NCI-H460 (cell line): ENCODE measurements at places on chromosomes 6 and 20.

- DNase-seq: no peak
Measured at GRCh38 chr6:156890627-156891314, 113.6 kb downstream of the ARID1B start.

GRCh38 chr6:142416686-142417085 lies 114.9 kb downstream of the ADGRG6 start:
- no peak for DNase-seq

DNA sequence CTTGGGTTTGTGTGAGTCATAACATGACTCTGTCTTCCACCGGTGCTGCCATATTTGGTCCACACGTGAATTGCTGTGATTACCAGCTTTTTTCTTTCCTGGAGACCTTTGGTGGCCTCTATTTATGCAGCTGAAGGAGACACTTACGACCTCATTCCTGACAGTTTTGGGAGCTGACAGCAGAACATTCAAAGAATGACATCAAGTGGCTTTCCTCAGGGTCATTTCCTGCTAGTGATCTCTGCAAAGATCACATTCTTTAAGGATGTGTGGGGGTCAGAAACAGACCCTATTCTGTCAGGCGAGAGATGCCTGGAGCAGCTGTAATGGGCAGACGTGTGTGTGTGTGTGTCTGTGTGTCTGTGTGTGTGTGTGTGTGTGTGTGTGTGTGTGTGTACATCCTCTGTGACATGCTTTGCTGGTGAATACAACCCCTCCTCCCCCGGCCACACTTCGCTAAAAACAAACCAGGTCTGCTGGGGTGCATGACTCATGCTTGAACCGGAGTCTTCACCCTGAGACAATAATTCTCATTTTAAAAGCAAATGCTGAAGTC lies 115.6 kb downstream of the TMEM170B start:
- DNase-seq: no peak

DNA sequence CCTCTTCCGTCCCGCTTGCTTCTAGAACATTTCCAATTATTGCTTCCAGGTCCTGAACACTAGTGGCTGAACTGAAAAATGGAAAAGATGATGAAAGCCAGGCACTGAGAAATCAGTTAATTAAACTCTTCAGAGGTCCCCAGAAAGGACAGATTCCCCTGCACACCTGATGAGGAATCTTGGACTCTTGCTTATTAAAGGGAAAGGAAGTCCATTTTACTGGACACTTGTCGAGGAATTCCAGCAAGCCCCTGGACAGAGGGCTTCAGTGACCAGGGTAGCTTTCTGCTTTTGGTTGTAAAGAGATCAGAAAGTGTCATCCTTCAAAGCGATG lies 47.8 kb upstream of the CDYL start:
- no peak for DNase-seq

- DNase-seq: no peak
Measured at GRCh38 chr6:106186172-106186571, 100.0 kb downstream of the PRDM1 start.

GRCh38 chr6:132768051-132768517 lies 10.4 kb upstream of the VNN2 start:
- peak; percentile 65 for DNase-seq
